ENCODE measurements at places on chromosomes 1 and 21.

DNA sequence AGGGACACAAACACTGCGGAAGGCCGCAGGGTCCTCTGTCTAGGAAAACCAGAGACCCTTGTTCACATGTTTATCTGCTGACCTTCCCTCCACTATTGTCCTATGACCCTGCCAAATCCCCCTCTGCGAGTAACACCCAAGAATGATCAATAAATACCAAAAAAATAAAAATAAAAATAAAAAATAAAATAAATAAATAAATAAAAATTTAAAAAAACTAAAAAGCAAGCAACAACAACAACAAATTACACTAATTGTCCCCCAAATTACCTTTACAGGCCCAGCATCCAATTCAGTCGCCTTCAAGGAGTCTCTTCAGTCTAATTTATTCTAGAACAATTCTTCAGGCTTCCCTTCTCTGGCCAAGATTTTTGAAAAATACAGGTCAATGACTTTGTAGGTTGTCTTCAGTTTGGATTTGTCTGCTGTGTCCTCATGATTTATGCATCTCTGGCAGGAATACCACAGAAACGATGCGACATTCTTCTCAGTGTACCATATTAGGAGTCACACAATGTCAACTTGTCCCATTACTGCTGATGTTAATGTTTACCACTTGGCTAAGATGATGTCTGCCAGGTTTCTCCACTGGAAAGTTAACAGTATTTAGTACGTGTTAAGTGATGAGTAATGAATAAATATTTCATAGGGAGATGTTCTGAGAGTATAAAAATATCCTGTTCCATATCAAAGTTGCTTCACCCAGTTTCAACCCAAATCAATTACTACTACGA is 20.3 kb upstream of the BMP8B start:
- DNase-seq: no peak

GRCh38 chr1:28986306-28986910 is 72.0 kb downstream of the EPB41 start:
- no peak for DNase-seq

DNA sequence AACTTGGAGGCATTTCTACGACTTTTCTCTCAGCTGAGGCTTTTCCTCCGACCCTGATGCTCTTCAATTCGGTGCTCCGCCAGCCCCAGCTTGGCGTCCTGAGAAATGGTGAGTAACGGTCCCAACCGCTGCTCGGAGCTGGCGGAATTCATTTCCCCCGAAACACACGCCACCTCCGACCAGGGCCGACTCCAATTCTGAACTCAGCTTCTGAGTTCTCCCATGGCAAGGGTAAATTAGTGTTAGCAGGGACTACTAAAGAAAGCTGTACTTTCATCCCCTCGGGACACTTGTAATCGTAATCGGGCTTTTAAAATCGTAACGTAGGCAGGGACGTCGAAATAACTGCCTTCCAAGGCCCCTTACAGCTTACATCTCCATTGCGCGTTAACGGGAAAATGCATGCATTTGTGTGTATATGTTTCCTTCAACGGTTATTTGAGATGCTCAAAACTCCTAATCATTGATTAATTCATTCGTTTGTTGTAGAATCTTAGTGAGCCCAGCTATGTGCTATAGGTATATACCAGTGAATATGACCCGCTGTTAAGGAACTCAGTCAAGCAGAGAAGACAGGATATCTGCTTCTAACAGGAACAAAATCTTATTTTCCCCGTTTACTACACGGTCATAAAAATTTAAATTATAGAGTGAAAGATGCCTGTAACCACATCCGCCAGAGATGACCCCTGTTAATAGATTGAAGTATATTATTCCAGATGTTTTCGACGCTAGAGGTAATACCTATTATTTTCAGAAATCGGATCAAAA is 472 bp downstream of the DTL start:
- no peak for DNase-seq

- DNase-seq: no peak
Observed at GRCh38 chr1:119595168-119595567, 52.9 kb downstream of the ZNF697 start.

DNA sequence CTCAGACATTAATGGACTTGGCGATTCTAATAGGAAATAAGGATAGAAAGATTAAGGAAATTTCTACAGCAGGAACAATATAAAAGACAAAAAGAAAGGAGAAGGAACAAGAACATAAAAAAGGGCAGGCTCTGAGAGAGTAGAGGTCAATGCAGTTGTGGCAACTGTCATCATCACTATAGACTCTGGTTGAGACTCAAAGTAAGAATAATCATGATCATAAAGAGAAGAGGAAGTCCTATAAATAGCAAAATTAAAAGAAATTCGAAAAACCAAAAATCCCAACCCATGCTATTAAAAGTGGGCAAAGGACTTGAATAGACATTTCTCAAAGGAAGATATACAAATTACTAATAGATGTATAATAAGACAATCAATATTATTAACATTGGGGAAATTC is 14.4 kb upstream of the XCL1 start:
- no peak for DNase-seq

GRCh38 chr1:79667848-79668696 is 661.5 kb upstream of the ADGRL4 start:
- no peak for DNase-seq

GRCh38 chr1:60596791-60597750 is 485.3 kb upstream of the NFIA start:
- DNase-seq: no peak

DNA sequence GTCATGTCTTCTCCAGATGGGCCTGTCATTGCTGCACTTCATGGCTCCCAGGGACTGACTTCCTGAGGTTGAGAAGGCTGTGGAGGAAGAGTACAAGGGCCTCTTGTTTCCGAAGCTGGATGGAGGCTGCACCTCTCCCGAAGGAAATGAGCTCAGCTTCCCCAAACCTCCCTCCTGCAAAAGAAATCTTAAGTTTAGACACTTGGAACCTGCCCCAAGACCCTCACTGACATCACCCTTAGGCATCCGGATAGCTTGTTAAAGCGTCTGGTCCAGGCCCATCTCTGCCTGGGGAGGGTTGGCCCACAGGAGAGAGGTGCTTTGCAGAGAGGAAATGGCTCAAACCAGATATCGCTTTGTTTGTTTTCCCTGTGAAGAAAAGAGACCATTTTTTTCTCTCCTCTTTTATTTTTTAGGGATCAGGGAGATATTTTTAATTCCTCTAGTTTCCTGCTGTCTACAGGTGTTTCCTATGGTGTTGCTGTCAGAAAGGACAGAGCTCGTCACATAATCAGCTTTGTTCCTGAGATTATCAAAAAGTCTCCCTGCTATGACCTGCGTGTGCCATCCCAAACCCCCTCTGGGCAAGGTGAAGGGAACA is 25.0 kb downstream of the RCSD1 start:
- DNase-seq: no peak

GRCh38 chr1:208273386-208274017 is 29.3 kb upstream of the PLXNA2 start:
- no peak for DNase-seq

DNA sequence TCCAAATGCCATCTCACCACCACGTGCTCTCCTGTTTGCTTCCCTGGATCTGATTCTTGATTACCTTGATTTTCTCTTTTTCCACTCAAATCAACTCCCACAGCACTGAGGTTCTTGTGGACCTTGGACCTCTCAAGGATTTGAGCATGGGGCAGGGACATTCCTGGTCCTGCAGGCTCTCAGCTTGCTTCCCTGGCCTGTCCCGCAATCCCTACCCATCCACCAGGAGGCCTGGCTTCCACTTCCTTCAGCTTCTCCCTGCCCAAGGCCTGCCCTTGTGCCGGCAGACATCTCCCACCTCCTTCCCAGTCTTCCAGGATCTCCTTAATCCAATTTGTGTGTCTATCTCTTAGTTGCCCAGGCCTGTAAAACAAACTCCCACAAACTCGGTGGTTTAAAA is 21.6 kb downstream of the PLA2G2A start:
- no peak for DNase-seq

- no peak for DNase-seq
Observed at GRCh38 chr1:184986250-184986649, 11.9 kb upstream of the NIBAN1 start.

- no peak for DNase-seq
Observed at GRCh38 chr1:7540816-7541215, 230.3 kb upstream of the VAMP3 start.

GRCh38 chr1:21059021-21059420 is 117.7 kb downstream of the EIF4G3 start:
- no peak for DNase-seq

DNA sequence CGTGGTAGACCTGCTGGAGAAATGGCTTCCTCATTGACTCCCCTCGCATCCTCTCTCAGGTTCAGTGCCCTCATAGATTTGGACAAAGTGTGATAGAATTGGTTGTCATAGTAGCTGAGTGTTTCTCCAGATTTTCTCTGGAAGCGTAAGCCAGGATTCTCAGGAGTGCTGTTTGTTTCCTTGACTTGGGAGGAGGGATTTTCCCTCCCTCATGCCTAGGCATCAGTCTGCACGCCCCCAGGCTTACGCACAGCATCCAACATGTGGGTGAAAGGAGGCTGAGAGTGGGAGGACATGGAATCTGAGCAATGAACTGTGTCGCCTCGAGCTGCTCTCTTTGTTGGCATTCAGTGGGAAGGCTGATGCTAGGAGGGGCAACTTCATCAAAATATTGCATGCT is 503.5 kb downstream of the LTN1 start:
- DNase-seq: no peak

DNA sequence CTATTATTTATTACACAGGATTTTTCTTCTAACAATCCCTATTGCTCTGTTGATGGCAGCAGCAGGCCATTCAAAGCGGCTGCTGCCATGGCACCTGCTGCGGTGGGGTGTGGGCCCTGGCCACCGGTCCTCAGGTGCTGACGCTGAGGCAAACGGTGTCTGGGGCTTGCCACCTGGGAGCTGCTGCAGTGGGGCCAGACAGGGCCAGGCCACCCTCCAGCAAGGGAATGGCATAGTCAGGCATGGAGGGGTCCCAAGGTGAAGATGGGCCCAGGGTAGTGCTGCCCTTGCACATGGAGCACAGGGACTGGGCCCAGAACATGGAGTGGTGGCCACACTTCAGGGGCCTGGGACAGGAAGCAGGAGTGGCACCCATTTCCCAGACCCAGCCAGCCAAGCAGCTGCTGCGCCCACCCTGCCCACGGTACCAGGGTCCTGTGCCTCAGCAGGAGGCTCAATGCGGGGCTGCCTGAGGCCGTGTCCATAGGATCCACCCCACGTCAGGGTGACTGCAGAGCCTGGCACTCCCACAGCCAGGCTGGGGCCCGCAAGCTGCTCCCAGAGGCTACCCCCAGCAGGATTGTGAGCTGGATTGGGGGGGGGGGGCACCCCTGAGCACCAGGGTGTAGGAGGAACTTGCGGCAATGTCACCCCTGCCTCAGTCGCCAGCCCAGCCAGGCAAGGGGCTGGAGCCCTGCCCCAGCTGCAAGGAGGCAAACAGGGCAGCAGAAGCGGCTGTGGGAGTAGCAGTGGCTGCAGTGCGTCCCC is 53.9 kb upstream of the KRTAP11-1 start:
- no peak for DNase-seq

- no peak for DNase-seq
Observed at GRCh38 chr1:46021046-46021996, 111.1 kb downstream of the PIK3R3 start.

DNA sequence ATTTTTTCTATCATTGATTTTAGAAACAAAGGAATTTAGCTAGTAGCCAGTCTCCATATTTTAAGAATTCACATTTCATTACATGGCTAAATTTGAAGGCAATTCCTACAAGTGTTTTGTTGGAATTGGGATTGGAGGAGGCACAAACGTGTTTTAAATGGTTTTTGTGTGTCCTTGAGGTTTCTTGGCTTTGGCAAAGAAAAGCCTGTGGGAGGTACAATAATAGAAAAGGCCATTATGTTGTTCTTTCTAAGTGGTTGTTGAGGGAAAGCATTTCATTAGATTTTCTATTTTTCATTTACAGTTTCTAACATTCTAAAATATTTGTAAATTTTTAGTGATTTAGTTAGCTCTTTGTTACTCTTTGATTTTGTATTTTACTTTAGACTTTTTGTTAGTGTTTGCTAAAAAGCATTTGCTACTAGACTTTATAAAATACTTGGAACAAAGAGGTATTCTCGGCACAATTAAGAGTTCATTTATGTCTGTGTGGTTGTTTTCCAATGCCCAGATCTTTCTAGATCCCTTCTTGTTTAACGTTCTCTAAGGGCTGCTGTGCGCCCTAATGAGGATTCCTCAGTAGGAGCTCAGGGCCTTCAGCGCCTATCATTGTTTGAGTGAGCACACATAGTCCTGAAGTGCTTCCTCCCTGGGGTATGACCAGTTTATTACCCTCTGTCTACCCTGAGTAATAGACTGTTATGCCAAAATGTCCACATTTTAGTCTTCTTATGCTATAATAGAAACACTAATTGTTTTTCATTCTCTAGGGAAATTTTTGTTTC is 70.0 kb upstream of the KIAA1614 start:
- no peak for DNase-seq

DNA sequence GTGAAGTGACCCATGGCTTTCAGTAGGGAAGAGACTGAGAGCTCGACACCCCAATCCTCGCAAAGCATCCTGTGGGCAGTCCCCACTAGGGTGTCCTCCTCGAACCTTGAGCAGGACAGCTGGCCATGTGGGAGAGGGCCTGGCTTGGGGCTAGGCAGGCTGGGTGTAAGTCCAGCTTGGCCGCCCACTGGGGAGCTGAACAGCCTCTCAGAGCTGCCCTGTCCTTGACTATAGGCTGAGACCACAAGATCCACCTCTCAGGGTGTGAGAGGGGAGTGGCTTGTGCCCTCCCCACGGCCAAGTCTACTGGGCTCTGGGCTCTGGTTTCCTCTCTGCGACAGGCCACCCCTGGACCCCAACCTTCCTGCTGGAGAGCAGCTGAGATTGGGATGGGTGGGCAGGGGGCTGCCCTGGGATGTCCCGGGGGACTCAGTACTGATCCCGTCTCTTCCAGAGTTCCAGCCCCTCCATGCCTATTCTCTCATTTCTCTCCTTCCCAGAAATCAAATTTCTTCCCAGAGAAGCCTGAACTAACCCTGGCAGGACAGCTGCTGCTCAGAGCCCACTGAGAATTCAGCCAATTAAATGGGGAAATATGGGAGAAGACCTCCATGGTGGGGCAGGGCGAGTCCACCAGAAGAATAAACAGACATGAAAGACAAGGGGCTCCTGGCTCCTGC is 282.9 kb downstream of the PTPRU start:
- DNase-seq: no peak

- DNase-seq: no peak
Observed at GRCh38 chr21:46005481-46005881, 23.9 kb downstream of the COL6A1 start.

- DNase-seq: no peak
Observed at GRCh38 chr1:184806296-184806721, 51.7 kb upstream of the EDEM3 start.
